Urothelium cell line (cell line): ENCODE measurements at places on chromosomes 4 and X.

- DNase-seq = no peak
These were observed 43.4 kb downstream of the EFNB1 start for GRCh38 chrX:68872171-68872570.

DNA sequence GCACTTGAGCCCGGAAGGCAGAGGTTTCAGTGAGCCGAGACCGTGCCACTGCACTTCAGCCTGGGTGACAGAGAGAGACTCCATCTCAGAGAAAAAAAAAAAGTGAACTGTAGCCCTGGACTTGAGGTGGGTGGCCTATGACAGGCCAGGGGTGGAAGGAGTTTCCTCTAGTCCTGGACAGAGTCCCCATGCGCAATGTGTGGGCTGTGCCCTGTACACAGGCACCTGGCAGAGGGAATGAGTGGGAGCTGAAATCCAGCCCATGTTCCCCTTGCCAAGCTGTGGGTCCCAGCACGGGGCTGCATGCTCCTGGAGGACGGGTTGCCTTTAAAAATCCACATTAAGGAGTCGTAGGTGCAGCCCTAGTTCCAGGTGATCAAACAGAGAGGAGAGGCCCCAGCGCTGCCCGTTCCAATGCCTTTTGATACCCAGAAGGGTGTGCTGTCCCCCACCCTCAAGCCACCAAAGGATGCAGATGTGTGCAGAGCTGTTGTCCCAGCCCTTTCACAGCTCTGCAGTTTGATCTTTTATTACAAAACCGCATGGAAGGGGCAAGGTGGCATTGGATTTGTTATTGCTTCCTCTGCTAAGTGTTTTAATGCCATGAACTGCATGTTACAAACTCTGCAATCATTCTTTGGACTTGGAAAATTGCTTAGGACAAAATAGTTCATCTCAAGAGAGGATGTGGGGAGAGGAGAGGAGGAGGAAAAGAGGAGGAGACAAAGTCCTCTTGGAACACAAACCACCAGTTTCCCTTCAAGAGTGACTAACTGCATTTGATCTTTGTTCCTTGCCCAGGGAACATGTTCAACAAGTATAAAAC is 38.0 kb upstream of the PDK3 start:
- no peak for DNase-seq

DNA sequence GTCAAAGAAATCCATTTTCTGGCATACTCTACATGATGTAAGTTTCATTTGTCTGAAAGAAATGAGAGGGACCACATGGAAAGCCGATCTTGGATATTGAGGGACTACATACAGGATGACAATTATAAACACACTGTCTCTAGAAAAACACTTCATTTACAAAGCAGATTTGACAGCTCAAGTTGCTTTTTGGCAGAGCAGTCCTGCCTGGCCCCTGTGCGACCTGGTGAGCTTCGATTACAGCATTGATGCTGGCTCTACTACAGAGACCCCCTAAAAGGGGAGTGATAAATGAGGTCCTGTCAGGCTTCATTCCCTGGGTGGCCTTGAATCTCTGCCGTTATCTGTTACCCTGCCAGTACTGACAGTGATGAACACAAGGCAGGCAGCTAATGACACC is 215.2 kb upstream of the NOCT start:
- DNase-seq = no peak

DNA sequence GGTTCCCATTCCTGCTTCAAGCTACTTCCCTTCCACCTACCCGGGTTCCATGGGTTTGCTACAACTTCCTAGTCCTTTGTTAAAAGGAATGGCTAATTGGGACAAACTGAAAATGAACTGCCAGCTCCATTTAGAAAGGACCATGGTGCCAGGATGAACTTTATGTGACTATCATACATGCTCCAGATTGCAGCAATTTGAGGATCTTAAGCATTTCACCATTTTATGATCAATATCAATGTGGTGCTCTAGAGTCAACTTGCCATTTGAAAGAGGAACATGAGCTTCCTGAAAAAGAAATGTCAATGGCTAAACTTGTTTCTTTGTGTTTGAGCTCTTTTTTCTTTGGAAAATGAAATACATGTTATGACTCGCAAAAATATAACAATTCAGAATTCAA is 92.7 kb upstream of the IL15 start:
- no peak for DNase-seq

DNA sequence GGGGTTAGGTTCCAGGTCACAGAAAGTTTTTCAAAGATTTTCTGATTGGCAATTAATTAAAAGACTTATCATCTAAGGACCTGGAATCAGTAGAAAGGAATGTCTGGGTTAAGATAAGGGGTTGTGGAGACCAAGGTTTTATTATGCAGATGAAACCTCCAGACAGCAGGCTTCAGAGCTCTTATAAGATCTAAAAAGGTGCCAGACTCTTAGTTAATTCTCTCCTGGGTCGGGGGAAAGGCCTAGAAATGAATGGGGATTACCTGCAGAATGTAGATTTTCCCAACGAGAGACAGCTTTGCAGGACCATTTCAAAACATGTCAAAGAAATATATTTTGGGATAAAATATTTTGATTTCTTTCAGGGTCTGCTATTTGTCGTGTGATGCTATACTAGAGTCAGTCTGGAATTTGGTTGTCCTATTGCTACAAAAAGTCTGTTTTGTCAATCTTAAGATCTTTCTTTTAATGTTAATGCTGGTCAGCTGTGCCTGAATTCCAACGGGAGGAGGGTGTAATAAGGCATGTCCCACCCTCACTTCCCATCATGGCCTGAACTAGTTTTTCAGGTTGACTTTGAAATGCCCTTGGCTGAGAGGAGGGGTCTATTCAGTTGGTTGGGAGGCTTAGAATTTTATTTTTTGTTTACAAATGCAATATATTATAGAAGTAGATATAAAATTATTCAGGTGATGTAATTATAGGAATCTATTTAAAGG is 15.8 kb downstream of the EGF start:
- DNase-seq = no peak

DNA sequence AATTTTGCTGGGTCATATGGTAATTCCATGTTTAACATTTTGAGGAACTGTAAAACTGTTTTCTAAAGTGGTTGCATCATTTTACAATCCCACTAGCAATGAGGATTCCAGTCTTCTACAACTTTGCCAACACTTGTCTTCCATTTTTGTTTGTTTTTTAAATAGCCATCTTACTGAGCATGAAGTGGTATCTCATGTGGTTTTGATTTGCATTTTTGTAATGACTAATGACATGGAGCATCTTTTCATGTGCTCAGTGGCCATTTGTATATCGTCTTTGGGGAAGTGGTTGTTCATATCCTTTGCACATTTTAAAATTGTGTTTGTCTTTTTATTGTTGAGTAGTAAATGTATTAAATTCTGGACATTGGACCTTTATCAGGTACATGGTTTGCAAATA is 94.7 kb downstream of the TMEM131L start:
- DNase-seq = no peak
